Progenitor cell of endocrine pancreas (in vitro differentiated cells): ENCODE measurements at places on chromosomes 6 and 20. TPM values are rescaled to one million over a fixed set of nuclear protein-coding genes. Genes with fewer than 3 reads are reported as not detected.

The ARMC12 gene
- 0.36 and 0.98 TPM in 2 replicates for total RNA-seq

The RXRB gene
- total RNA-seq: 44.3 and 47.1 TPM in 2 replicates

The PRSS35 gene
- 8.5 and 9.9 TPM in 2 replicates for total RNA-seq

The SLC17A1 gene
- 0.49 TPM in 1 of 2 replicates, not detected in the other for total RNA-seq

The PRDM13 gene
- total RNA-seq: not detected in 2 replicates

The CALHM4 gene
- not detected in 2 replicates for total RNA-seq

The SS18L1 gene
- 29.8 and 32.0 TPM in 2 replicates for total RNA-seq

The WFDC2 gene
- 161 and 188 TPM in 2 replicates for total RNA-seq

The TRMT6 gene
- 15.8 and 16.1 TPM in 2 replicates for total RNA-seq

The NNAT gene
- 79.2 and 87.4 TPM in 2 replicates for total RNA-seq

The PTCRA gene
- total RNA-seq: not detected in 2 replicates

The ARG1 gene
- total RNA-seq: not detected in 2 replicates

The BEND6 gene
- total RNA-seq: 0.46 and 0.64 TPM in 2 replicates

DNA sequence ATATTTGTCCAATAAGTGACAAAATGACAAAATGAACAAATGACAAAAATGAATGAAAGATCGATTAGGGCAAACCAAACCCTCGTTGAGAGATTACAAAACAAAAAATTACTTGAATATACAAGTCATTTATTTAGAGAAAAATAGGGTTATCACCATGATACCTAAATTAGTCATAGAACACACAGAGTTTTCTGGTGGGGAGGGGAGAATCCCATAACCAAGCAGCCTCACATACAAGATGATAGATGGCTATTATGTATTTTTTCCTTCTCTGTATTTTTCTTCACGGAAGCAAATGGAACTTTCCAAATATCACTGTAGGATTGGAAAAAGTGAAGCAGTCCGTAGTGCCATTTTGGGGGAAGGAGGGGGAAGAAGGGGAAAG lies 28.5 kb upstream of the BMP6 start:
- DNase-seq: no peak

GRCh38 chr6:98039904-98040607 lies 757.0 kb upstream of the MMS22L start:
- no peak for DNase-seq

- DNase-seq: no peak
These were observed 21.2 kb downstream of the C6orf132 start for GRCh38 chr6:42120895-42121865.

- DNase-seq: no peak
These were observed 10.8 kb upstream of the AKAP7 start for GRCh38 chr6:131124336-131125071.

- DNase-seq: no peak
These were observed 19.2 kb upstream of the SPDEF start for GRCh38 chr6:34575326-34575725.

DNA sequence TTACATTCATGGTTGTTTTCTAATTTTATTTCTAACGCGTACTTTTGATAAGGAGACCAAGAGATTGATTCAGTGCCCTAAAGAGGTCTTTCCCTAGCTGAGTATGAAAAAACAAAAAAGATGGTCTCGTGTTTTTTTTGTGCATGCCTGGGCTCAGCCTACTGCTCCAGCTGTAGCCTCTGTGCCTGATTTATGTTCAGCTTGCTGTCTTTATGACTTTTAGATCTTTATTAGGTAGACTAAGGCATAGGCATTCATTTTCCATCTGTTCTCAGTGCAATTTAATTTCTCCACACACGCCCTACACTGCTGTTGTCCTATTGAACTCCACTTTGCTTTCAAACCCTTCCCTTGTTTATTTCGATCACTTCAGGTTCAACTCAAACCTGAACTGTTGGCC lies 56.5 kb downstream of the OPRM1 start:
- no peak for DNase-seq

GRCh38 chr20:61956396-61957342 lies 109.0 kb downstream of the TAF4 start:
- no peak for DNase-seq

GRCh38 chr6:84243240-84243639 lies 15.8 kb upstream of the CEP162 start:
- DNase-seq: no peak

- DNase-seq: no peak
These were observed 10.2 kb upstream of the CHRNA4 start for GRCh38 chr20:63371291-63371865.

GRCh38 chr6:127000631-127001030 lies 117.8 kb upstream of the RSPO3 start:
- DNase-seq: no peak

- DNase-seq: no peak
These were observed 9.2 kb upstream of the EMILIN3 start for GRCh38 chr20:41375846-41376245.

DNA sequence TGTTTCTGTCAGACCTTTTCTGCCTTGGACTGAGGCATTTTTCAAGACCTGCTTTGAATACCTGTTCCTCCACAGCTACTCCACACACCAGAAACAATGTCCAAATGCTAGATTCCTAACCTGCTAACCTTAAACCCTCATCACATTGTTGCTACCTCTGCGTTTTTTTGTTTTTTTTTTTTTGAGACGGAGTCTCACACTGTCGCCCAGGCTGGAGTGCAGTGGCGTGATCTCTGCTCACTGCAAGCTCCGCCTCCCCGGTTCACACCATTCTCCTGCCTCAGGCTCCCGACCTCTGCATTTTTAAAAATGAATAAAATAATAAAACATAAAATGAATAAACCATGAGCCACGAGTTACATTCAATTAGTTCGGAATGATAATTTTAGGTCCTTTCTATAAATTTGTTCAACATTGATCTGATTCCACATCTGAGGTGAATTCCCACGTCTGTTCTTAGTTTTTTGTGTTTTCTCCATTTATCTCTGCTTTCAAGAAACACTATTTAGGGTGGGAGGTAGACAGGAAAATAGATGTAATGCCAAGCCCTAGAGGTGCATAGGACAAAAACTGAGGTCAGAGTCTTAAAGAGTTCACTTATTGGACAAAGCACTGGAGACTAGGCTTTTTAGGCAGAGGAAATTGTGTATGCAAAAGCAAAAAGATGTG lies 1.3 kb downstream of the C6orf89 start:
- no peak for DNase-seq

DNA sequence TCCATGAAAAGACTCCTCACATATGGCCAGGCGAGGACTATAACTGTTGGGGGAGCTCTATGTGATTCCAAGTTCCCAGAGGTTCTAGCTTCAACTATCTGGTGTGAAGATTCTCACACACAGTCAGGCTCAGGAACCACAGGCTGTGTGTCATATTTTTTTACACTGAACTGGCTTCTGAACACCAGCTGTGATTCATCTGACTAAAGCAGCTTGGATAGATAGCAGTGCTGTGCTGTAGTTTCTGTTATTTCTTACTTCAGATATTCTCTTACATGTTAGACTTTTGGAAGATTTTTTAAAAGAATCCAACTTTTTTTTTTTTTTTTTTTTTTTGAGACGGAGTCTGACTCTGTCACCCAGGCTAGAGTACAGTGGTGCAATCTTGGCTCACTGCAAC lies 140.7 kb upstream of the MCHR2 start:
- no peak for DNase-seq

DNA sequence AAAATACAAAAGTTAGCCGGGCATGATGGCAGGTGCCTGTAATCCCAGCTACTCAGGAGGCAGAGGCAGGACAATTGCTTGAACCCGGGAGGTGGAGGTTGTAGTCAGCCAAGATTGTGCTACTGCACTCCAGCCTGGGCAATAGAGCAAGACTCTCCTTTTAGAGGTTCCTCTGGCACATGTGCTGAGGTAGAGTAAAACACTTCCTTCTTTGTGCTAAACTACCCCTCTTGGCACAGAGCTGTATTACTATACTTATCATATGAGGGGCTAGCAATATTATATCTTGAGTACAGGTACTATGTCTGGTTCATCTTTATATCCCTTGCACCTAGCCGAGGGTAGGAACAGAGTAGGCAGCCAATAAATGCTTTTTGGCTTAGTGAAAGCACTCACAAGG lies 40.2 kb upstream of the SAMHD1 start:
- DNase-seq: no peak

GRCh38 chr6:136893187-136893586 lies 28.9 kb upstream of the SLC35D3 start:
- no peak for DNase-seq

- no peak for DNase-seq
These were observed 24.5 kb downstream of the TENT5A start for GRCh38 chr6:81727876-81728517.

DNA sequence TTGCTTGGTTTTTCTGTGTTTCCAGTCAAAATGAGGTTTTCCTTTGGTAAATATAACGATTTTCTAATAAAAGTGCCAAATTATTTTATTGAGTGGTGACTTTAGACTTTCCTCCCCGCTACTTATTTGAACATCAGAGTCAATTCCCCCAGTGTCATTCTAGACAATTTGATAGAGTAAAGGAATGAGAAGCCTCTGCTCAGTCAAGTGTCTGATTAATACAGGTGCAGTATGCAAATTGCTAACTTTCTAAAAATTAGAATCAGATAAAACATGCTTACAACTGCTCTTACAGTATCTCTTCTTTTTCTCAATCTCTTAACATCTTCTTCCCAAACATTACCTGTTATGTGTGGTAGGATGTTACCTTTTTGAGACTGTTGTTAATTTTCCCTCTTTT lies 148.7 kb downstream of the CD83 start:
- no peak for DNase-seq

DNA sequence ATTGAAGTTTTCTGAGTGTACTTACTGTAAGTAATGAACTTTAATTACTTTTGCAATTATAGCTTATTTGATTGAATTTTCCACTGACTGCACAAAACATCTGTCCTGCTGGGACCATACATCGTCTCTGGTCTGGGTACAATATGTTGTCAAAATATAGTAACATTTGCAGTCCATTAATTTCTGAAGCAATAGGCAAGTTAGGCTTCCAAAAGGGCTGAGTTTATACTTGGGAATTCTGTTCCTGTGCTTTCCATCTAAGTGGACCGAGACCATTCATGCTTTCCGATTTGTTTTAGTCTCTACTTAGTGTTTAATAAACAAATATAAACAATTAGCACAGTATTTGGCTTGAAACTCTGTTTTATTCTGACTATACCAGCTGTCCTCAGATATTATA lies 139.3 kb downstream of the RFPL4B start:
- no peak for DNase-seq

GRCh38 chr20:55365745-55366144 lies 639.6 kb downstream of the CBLN4 start:
- DNase-seq: no peak

- no peak for DNase-seq
These were observed 3.9 kb upstream of the ZNF292 start for GRCh38 chr6:87151471-87151780.
